ENCODE measurements at places on chromosomes 1 and 21.
A peak's percentile ranks its signal among the peaks of the same experiment; 100 is the strongest.

DNA sequence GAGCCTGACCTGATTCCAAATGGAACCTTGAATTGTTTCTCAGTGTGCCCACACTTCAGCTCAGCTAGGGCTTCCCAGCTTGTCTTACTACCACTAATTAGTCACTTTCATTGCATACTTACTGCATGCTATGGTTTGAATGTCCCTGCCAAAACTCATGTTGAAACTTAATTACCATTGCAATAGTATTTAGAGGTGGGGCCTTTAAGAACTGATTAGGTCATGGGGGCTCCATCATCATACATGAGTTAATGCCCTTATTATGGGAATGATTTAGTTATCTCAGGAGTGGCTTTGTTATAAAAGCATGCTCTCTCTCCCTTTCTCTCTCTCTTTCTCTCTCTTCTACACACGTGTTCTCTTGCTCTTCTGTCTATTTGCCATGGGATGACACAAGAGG is 68.3 kb downstream of the NENF start:
- DNase-seq = no peak

DNA sequence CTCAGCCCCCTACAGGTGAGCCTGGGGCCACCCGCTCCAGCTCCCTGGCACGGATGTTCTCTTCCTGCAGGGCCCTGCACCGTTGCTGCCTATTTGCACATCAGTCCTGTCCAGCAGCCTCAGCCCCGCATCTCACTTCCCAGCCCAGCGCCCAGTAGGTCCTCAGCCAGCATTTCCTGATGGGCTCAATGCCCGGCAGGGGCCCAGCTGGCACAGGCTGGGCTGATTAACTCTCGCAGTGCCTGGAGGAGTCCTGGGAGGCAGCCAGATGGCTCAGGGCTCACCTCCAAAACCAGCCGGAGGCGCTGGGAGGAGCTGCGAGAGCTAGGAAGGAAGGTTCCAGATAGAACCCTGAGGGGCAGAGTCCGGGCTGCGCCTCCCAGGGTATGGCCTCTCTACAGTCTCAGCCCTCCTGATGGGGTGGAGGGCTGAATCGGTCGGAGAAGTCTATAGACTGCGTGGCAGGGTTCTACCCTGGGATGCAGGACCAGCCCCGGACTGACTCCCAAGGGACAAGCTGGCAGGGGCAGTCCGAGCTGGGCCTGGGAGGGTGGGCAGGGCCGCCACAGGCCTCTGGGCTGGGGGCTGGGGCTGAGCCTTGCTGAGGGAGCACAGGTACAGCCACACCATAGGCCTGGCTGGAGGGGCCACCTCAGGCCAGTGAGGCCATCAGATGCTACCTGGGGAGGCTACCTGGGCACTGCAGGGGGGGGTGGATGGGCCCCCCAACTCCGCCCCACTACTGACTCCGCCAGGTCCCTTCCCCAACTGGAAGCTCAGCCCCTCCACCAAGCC is 19.2 kb upstream of the CLSTN1 start:
- DNase-seq = no peak

DNA sequence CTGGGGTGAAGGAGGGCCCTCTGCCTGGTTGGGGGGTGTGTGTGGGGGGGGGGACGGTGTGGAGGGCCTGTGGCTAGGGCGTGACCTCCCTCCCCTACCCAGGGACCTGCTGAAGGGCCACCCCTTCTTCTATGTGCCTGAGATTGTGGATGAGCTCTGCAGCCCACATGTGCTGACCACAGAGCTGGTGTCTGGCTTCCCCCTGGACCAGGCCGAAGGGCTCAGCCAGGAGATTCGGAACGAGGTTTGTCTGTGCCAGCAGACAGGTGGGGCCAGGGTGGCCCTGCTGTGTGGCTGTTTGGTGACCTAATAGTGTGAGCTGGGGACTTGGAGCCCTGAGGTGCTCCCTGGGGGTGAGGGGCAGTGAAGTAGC is 43.9 kb downstream of the COQ8A start:
- no peak for DNase-seq

DNA sequence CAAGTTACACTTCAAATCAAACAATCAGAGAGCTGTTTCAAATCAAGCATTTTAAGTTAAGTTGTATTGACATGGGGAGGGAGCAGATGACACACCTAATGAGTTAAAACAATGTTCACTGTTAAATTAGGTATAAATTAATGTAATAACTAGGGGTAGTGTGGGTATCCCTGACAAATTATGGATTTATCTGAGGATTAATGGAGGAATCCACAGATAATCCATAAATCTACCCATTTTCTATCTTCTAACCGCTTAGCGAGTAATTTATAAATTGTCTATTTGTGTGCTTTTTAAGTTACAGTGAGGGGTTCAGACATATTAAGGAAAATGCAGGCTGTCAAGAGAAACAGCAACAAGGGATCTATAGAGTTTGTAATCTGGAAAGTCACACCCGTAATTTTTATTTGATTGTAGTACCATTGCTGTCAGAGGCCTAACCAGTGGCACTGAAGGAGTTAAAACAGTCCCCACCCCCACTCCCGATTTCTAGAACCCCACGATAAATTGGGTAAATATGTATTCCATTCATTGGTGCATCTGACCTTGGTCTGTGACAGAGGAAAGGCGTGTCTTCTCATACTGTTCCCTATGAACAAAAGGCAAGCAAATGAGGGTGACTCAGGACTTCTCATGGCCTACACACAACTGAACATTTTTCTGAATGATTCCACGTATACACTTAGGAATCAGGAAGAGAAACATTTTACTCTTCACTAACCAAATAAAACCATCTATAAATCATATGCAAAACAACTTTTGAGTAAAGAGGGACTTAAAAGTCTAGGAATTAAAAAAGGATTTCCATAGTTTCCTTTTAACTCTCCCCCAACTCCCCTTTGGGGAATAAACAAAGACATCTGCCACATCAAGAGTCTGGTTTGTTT is 7.4 kb downstream of the IRF2BP2 start:
- peak; percentile 91 for DNase-seq

DNA sequence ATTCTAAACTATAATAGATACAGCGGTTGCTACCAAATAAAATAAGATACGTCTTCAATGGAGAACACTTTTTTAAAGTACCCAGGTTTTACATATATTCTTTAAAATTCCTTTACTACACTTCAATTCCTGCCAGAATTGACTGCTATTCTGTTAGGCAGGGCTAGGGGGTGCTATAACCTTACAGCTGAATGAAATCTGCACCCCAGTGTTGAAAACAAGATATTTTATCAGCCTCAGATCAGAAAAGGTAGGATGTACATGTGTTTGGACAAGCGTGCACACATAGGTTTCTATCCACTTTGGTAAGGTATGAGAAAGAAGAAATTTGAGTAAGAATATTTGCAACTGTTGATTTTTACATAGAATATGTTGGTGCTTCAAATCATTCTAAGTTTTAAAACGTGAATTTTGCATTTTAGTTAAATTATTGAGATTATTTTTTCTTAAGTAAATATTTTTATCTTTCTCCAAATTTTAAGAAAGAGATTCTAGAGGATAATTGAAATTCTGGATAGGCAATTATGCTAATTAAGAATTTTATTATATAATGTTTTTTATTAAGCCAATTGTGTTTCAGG is 490.8 kb upstream of the ADGRL4 start:
- peak; percentile 37 for DNase-seq

- DNase-seq = no peak
These were observed 14.6 kb upstream of the AHCTF1 start for GRCh38 chr1:246946366-246946765.

- DNase-seq = no peak
These were observed 31.4 kb downstream of the IQGAP3 start for GRCh38 chr1:156540955-156541354.

GRCh38 chr1:186689376-186689775 is 9.2 kb upstream of the PTGS2 start:
- no peak for DNase-seq

- DNase-seq = no peak
These were observed 111.9 kb downstream of the XCL2 start for GRCh38 chr1:168431882-168432281.

DNA sequence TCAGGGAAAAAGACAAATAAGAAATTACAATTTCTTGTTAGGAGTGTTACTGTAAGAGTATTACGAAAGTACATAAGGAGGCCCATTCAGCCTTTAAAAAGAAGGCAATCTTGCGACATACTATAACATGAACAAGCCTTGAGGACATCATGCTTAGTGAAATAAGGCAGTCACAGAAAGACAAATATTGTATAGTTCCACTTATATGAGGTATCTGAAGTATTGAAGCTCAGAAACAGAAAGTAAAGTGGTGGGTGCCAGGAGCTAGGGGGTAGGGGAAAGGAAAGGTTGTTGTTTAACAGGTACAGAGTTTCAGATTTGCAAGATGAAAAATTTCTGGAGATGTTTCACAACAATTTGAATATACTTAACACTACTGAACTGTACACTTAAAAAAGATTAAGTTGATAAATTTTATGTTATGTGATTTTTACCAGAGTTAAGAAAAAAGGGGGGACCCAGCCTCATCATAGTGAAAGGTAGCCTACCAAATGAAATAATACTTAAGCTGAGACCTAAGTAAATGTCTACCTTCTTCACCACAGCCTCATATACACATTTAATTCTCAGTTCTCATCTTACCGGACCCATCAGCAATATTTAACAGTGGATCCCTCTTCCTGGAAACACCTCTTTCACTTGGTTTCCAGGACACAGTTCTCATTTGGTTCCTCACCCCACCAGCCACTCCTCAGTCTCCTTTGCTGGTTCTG is 19.5 kb downstream of the USP24 start:
- DNase-seq = no peak

GRCh38 chr1:92701147-92701546 is 83.8 kb downstream of the EVI5 start:
- no peak for DNase-seq

GRCh38 chr1:177984136-177984525 is 14.3 kb upstream of the SEC16B start:
- DNase-seq = no peak

- DNase-seq = no peak
These were observed 580 bp downstream of the DVL1 start for GRCh38 chr1:1348420-1349255.

DNA sequence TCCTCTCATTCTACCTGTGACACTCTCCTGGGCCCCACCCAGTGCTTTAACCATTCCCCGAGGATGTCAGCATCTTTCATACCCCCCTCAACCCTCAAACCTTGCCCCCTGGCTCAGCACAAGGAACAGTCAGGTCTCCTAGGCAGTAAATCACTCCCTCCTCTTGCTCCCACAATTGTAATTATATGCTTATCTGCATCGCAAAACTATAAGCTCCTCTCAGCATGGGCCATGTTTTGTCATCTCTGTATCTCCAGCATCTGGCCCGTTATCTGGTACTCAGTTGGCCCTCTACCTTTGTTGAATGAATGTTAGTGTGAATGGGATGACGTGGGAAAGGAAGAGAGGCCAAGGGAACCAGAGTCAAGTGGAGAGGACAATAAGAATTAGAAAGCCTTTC is 2.8 kb upstream of the ELOVL1 start:
- DNase-seq = no peak

GRCh38 chr21:44461464-44462001 is 6.2 kb downstream of the LRRC3 start:
- no peak for DNase-seq

DNA sequence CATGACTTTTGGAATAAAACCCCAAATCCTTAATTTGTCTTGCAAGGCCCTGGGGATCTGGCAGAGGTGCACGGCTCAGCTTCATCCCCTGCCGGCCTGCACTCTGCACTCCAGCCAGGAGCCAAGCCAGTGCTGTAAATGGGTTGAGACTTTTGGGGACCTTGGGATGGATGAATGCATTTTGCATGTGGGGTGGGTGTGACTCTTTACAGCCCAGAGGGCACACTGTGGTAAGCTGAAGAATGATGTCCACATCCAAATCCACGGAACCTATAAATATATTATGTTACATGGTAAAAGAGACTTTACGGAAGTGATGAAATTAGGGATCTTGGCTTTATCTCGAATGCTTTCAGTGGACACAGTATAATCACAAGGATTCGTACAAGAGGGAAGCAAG is 177.8 kb downstream of the EDEM3 start:
- no peak for DNase-seq

- no peak for DNase-seq
These were observed 7.9 kb downstream of the LAX1 start for GRCh38 chr1:203772836-203773235.

GRCh38 chr1:77038000-77038399 is 170.7 kb downstream of the ST6GALNAC5 start:
- no peak for DNase-seq

DNA sequence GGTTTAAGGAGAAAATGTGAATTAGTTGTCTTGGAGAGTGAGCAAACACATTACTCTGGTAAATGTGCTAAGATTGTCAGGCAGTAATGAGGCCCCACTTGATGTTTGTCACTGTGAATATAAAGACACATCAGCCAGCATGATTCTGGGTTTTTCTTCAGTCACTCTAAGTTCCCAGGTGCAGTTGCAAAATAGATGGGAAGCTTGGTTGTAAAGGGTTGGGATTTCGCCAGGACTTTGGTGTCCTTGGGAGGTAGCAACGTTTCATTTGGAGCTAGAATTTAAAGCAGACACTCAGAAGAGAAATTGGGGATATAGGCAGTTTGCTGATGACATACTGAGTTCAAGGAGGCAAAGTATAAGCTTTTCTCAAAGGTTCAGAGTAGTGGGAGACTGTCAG is 154.3 kb downstream of the MAST2 start:
- no peak for DNase-seq

GRCh38 chr21:37026499-37026898 is 20.0 kb downstream of the RIPPLY3 start:
- DNase-seq = no peak

DNA sequence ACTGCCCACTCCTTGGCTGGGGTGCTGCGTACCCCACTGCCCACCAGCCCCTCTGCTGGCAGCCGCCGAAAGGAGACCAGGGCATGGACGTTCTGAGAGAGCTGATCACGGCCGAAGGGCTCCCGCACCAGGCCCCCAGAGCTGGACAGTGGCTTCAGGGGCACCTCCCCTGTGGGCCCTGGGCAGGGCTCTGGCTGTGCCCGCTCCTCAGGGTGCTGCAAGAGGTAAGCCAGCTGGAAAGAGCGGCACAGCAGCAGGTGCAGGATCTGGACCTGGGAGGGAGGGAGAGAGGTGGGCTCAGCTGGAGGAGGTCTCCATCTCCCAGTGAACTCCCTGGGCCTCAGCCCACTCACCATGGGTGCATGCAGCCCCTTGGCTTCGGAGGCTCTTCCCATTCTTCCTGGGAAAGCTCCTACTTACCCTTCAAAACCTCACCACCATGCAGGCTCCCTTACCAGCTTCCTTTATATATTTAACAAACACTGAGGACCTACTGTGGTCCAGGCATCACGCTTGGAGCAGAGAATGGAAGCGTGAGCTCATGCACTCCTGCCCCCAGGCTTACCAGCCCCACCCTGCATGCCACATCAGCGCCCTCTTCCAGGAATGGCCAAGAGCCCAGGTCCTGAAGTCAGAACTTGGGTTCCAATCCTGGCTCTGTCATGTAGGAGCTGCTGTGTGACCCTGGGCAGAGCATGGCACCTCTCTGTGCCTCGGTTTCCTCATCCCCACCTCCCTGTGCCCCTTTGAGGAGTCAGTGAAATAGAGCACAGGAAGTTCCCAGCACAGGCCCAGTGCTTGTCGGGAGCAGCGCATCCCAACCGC is 6.8 kb upstream of the KIF17 start:
- no peak for DNase-seq

GRCh38 chr21:43861706-43862105 is 3.3 kb upstream of the AGPAT3 start:
- DNase-seq = no peak

- DNase-seq = no peak
These were observed 18.0 kb downstream of the PRDM16 start for GRCh38 chr1:3087049-3087448.

- no peak for DNase-seq
These were observed 9.3 kb upstream of the TTLL10 start for GRCh38 chr1:1164361-1164700.

- DNase-seq = no peak
These were observed 60.4 kb downstream of the DESI2 start for GRCh38 chr1:244713332-244713731.
